ENCODE measurements at places on chromosomes 3 and 15. TPM values are rescaled to one million over a fixed set of nuclear protein-coding genes. Genes with fewer than 3 reads are reported as not detected.

The PLA2G4D gene
- total RNA-seq = not detected

DNA sequence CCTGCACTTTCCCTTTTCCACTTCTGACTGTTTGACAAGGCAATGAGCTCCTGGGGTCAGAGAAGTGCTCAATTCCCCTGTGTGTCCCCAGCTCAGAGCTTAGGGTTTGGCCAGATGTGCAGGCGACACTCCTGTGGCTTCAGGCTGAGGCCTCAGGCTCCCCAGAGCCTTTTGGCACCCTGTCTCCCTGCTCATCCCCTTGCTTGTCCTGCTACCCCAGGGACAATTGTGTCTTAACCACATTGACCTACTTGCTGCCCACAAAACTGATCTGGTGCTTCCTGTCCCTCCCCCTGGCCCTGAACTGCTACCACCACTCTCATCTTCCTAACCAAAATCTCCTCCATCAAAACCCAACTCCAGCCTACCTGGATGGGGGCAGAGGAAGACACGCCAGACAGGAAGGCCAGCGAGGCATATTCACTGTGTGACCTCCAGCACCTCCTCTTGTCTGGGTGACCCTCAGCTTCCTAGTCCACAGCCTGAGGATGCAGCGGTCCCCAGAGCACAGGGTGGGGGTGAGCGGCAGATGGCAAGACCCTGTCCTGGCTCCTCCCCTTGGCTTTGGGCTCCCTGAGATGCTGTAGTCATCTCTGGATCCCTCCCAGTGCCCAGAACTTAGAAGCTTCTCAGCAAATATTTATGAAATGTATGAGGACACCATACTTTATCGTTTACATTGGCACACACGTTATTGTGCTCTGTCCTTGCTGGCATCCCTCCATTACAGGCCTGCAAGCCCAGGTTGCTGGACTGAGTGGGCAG, 98.9 kb upstream of the SLC6A6 start:
- peaks cover 12% of the 10 kb centered on the region for H3K4me1 ChIP-seq
- H3K27ac ChIP-seq = no peak overlapping the region
- peaks cover 53% of the 10 kb centered on the region for H3K27me3 ChIP-seq

DNA sequence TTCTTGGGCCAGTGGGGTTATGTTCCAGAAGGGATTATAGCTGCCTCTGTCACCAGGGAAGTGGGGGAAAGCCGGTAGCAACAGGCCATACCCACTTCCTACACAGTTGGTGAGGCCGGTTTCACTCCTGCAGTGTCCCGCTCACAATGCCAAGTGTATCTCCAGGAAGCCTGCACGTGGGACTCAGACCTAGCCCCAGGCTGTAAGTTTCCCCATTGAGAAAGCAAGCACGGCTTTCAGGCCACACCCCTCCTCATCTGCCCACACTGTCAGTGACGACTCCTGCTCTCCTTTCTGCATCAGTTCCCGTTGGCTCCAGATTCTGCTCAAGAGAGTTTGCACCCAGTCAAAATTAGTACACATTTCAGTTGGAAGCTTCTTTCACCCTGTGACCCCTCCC, 51.6 kb upstream of the CPOX start:
- no peaks in the 10 kb centered on the region for H3K36me3 ChIP-seq
- H3K4me1 ChIP-seq = no peaks in the 10 kb centered on the region
- no peak overlapping the region for H3K27ac ChIP-seq
- DNase-seq = peak; percentile 3
- no peaks in the 10 kb centered on the region for H3K27me3 ChIP-seq

The PGBD4 gene
- 1.6 TPM for total RNA-seq

The POC1A gene
- total RNA-seq = 3.1 TPM

DNA sequence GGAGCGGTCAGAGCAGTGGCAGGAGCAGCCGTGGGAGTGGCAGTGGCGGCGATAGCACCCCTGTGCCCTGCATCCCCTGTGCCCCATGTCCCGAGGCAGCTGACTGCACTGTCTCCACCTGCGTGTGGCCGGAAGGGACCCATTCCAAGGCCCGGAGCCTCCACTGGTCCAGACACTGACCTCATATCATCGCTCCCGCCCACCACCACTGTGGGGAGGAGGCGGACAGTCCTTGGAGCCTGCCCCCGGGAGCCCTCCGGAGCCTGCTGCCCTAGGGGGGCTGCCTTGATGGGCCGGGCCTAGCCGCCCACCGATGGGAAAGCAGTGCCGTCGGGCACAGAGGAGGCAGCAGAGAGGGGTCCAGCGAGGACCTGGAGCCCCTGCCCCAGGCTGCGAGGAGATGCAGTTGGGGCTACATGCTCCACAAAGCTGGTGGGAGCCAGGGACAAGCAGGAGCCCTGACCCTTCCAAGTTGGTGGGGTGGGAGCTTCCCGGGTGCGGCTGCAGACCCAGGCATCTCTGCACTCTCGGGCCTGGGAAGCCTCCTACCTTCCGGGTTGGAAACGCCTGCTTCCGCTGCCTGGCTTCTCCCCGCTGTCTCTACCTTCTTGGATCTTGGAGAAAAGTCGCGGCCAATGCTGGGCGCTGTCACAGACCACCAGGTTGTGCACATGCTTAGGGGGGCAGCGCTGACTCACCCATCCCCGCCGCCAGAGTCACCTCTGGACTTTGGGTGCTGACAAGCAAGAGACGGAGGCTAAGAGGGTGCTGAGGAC, 283.2 kb upstream of the ROBO1 start:
- no peaks in the 10 kb centered on the region for H3K4me1 ChIP-seq
- no peaks in the 10 kb centered on the region for H3K27me3 ChIP-seq
- H3K36me3 ChIP-seq = no peaks in the 10 kb centered on the region
- DNase-seq = no peak
- H3K4me3 ChIP-seq = no peak overlapping the region

DNA sequence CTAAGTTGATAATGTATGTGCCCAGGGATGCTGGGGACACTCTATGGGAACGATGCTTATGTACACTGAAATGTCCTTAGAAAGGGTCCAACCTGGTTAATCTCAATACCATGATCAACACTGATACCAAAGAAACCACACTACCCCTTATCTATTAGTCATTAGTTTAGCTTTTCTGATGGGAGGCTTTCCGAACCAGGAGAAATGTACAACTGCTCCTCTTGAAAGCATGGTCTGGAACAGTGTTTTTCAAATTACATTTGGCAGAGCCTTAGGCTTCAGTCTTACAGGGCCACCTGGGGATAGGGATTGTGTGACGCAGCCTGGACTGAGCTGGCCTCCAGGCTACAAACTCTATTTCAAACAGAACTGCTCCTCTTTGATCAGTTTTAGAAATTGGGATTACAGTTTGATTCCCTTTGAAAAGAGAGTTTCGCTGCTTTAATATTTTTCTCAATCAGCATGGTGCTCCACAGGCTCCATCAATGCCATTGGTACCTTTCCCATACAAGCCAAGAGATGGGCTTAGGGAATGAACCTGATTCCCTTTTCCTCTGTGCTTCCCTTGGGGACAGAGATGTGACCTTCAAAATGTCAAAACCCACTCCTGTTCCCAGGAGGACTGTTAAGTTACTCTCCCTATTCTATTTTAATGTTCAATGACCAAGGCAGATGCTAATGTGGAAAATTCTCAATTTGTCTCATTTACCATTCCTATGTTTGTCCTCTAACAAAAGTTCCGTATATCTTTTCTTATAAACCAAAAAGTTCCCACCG, 296.0 kb upstream of the ADAMTS9 start:
- DNase-seq = peak; percentile 79
- no peaks in the 10 kb centered on the region for H3K27me3 ChIP-seq
- no peak overlapping the region for H3K4me3 ChIP-seq
- H3K36me3 ChIP-seq = no peaks in the 10 kb centered on the region

The THSD4 gene
- total RNA-seq = 30.7 TPM

GRCh38 chr3:7847021-7847420, 654.6 kb upstream of the LMCD1 start:
- H3K4me1 ChIP-seq = no peaks in the 10 kb centered on the region
- H3K27me3 ChIP-seq = no peaks in the 10 kb centered on the region
- no peak for DNase-seq
- no peak overlapping the region for H3K27ac ChIP-seq

The RABL3 gene
- 16.5 TPM for total RNA-seq

The ZMYND10 gene
- total RNA-seq = 0.49 TPM

DNA sequence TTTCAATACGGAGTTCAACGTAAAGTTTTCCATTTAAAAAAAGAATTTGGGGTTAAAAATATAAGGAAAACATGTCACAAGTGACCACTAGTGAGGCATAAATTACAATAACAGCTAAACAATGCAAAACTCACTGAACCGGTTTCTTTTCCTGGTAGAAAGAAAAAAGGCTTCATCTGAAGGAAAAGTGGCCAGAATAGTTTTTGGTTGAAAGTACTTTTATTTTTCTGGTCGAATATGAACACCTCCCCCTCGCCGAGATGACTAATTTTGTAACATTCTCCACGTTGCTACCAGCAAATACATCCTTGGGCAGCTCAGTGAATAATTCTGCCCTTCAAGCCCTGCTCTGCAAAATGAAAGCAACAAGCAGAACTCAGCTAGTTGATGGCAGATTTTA, 3.9 kb upstream of the SRGAP3 start:
- no peaks in the 10 kb centered on the region for H3K36me3 ChIP-seq
- no peaks in the 10 kb centered on the region for H3K27me3 ChIP-seq
- H3K27ac ChIP-seq = no peak overlapping the region

- no peaks in the 10 kb centered on the region for H3K36me3 ChIP-seq
- no peaks in the 10 kb centered on the region for H3K4me1 ChIP-seq
- DNase-seq = no peak
Measured at GRCh38 chr3:65343736-65344135, 655.9 kb upstream of the ADAMTS9 start.

DNA sequence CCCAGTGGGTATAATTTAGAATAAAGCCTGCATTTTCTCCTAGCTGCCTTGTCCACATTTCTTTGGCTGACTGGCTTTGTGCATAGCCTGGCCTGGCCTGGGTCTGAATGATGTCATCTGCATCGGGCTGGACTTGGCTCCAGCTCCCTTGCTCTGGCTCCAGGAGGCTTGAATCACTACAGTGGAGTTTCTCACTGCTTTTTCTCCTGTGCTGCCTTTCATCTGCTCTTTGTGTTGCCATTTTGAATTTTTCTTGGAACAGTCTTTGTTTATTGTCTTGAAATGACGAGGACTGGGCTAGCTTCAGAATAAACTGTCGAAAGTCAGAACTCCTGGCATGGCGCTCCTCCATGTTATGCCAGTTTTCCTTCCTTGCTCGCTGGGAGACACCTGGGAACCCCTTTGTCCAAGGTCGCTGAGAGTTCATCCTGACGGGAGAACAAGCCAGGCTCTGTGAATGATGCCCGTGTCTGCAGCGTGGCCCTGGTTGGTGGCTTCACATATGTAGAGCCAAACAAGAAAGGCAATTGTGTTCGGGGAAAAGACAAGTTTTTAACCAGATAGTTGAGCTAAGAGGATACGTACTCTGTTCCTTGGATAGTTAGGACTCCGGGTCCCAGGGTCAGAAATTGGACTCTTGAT, 258.9 kb downstream of the PDZRN3 start:
- H3K4me1 ChIP-seq = peaks cover 5% of the 10 kb centered on the region
- H3K4me3 ChIP-seq = no peak overlapping the region
- no peaks in the 10 kb centered on the region for H3K36me3 ChIP-seq
- DNase-seq = peak; percentile 95

DNA sequence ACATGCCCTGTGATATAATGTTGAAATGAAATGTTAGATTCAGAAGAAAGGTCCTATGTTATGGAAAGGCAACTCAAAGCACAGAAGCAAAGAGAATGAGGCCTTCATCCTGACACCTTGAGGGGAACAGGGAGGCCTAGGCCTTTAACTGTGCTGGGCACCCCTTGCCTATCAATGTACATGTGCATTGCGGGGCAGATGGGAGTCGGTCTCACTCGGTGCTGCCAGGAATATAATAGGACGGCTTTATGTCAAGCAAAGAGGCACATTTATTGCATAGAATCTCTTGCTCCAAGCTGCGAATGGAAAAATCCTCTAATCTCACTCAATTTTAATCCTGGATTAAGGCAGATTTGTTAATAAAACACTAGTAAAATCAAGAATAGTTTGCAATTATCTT, 301.0 kb upstream of the SOX14 start:
- H3K4me3 ChIP-seq = no peak overlapping the region
- H3K27me3 ChIP-seq = no peaks in the 10 kb centered on the region
- H3K36me3 ChIP-seq = no peaks in the 10 kb centered on the region
- no peak overlapping the region for H3K27ac ChIP-seq
- DNase-seq = no peak

DNA sequence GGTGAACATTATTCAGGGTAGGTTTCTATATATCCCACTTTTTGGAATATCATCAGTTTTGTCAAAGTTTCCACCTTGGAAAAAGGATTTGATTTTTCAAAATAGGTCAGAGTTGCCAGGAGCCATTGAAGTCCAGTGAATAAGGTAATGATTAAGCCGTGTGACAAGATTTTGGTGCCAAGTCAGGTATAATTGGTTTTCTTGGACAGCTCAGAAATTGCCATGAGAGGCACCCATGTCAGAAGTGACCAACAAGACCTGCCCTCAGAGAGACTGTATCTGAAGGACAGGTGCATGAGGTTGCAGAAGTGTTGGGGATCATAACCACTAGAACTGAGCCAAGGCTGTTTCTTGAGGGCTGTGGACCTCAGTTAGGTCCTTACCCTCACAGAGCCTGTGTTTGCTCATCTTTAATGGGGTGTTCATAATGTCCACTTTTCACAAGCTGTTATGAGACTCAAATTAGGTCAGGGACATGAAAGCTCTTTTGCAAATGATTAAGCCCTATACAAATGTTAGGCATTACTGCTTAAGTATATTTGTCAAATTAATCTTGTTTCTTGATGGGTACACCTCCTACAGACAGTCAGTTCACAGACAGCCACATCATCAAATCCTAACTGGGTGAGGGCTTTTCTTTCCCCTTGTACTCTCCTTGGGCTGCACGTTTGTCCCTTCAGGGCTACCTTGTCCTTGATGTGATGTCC, 32.3 kb downstream of the CASR start:
- H3K27ac ChIP-seq = no peak overlapping the region
- H3K36me3 ChIP-seq = no peaks in the 10 kb centered on the region
- no peak for DNase-seq
- H3K4me3 ChIP-seq = no peak overlapping the region
- no peaks in the 10 kb centered on the region for H3K27me3 ChIP-seq
- no peaks in the 10 kb centered on the region for H3K4me1 ChIP-seq

The LINGO1 gene
- 1.5 TPM for total RNA-seq

The CYP1A1 gene
- 0.13 TPM for total RNA-seq

DNA sequence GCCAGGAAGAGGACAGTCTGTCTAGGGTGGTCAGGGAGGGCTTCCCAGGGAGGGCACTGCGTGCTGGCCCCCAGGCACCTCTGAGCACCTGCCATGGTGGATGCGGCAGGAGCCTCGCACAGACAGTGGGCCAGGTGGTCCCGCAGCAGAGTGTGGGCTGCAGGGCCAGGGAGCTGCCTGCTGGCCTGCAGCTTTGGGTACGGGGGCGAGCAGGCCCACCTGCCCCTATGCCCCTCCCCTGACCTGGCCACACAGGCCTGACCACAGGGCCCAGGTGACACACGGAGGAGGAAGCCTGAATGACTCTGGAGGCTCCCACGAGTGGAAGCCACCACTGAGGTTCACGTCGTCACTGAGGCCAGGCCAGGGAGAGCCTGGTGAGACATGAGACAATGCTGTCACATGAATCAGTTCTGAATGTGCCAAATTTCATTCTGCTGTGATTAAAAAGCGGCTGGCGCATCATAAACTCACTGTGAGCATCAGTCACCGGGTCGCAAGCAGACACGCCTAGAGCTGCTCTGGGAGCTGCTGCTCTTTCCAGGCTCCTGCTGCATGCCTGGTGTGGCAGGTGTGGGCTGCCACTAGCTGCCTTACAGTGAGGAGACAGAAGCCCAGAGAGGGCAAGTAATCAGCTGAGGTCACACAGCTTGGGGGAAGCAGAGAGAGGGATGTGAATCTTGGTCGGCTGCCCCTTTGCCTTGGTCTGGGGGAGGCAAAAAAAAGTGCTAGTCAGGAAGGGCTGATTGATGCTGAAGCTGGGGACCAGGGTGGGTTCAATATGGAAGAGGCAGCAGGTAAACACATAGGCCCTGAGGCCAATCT, 39.5 kb upstream of the IQSEC1 start:
- DNase-seq = no peak
- no peaks in the 10 kb centered on the region for H3K36me3 ChIP-seq

Measured in muscle of leg (tissue), 16 donors.